ENCODE measurements at places on chromosomes 1 and 21.
A peak's percentile ranks its signal among the peaks of the same experiment; 100 is the strongest.

- no peak for DNase-seq
Measured at GRCh38 chr1:38222891-38223290, 176.3 kb upstream of the POU3F1 start.

- no peak for DNase-seq
Measured at GRCh38 chr1:99306644-99307043, 42.4 kb downstream of the PLPPR4 start.

GRCh38 chr1:43015269-43015668, 56.6 kb upstream of the SLC2A1 start:
- no peak for DNase-seq

GRCh38 chr1:58363585-58363984, 182.9 kb downstream of the OMA1 start:
- no peak for DNase-seq

GRCh38 chr1:205118752-205119151, 3.0 kb downstream of the RBBP5 start:
- DNase-seq = no peak

GRCh38 chr1:207619871-207620542, 24.9 kb upstream of the CR1L start:
- DNase-seq = peak; percentile 11

DNA sequence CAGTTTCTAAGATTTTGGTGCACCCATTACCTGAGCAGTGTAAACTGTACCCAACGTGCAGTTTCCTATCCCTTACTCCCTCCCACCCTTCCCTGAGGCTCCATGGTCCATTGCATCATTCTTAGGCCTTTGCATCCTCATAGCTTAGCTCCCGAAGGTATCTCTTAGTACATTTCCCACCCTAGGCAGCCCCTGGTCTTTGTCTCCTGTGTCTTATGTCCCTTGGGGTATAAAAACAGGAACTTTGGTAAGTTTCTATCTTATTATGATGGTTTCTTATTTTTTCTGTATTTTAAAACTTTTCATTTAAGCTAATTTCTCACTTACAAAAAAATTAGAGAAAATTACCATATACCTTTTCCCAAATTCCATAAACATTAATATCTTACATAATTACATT, 78.1 kb downstream of the URB2 start:
- no peak for DNase-seq

- DNase-seq = no peak
Measured at GRCh38 chr1:151007853-151008243, 401 bp upstream of the PRUNE1 start.

DNA sequence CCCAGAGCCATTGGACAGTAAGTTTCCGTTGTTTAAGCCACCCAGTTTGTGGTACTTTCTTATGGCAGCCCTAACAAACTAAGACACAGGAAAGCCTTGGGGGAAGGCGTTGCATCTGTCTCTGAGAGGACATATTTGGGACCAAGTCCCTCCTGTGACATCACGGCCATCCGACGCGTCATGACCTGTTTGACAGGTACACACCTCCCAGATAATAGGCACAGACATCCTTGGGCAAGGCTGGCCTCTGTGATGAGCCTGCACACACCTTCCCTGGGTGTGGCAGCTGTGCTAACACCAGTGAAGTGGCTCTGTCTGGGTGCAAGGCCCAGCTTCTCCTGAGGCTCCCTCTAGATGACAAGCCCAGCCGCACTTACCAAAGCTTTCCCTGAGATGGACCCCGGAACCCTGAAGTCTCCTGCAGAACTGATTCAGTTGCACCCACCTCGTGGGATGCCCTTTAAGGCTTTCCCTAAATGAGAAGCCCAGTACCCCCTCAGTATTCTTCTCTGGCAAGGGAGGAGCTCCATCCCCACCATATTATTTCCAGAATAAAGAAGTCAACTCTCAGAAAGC, 136.5 kb downstream of the ZSCAN20 start:
- DNase-seq = no peak

GRCh38 chr1:221105578-221105977, 226.3 kb downstream of the HLX start:
- no peak for DNase-seq

DNA sequence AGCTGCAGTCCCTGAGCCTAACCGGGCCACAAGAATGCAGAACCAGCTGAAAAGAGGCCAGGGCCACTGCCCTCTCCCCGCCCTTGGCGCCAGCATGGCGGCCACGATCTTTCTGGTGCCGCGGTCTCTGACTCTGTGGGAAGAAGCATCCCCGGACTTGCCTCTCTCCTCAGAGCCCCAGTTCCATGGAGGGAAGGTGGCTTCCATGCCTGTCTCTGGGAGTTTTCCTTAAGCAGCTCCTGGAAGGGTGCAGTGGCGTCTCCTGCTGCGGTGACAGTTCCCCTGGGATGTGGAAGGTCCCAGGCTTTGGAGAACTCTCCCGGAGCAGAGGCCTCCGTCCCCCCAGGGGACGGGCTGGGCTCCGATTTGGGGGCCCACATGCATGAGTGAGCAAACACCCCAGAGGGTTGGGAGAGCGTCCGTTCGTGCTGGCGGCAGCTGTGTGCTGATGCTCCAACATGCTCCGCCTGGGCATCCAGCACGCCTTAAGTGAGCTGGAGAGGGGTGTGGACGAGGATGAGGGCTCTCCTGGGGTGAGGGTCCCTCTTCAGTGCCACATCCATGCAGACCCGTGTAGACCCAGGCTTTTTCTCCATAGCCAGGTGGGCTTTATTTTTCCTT, 109.8 kb upstream of the COL6A1 start:
- no peak for DNase-seq

DNA sequence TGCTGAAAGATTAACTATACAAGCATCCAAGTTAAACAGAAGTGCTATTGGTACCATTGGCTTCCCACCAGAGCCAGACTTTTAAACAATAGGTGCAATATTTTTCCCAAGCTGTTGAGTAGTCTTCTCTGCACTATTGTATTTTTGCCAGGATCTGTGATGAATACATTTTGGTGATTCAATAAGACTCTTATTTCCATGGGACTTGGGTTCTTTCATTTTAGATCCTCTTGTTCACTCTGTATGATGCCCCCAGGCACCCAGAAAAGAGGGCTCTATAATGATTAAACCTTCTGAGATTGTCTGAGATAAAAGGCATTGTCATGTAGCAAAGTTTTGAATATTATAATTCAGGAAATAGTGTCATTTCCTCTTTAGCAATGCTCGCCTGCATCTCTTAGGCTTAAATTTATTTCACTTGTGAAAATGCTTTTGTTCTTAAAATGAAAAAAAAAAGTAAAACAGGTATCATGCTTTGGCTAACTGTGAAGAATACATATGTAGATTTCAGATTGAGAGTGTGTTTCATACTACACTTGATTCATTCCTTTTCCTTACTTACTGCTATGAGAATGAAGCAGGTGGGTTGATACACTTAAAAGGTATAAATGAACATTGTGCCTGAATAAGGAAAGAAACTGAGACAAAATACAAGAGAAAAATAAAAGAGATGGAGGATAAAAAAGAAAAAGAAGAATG, 275.0 kb downstream of the HMCN1 start:
- no peak for DNase-seq

- DNase-seq = peak; percentile 27
Measured at GRCh38 chr1:87953732-87954344, 625.2 kb downstream of the LMO4 start.

DNA sequence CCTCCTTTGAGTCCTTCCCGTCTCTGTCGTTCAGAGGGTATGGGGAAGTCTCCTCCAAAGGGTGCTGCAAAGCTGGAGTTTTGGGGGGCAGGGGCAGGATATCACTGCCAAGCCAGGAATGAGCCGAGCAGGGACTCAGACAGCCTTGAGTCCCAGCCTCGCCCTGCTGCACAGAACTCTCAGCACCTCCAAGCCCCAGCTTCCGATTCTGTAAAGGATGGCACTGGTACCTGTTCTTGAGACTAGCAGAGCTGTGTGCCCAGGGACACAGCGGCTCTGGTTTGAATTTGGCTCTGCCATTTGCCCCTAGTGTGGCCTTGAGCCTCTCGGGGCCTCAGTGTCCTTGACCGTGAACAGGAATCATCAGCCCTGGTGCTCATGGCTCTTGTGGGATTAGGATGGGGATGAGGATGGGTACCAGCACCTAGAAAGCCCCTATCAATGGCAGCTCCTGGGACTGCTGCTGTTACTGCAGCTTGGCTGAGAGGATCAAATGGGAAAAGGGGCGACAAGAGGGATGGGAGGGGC, 1.5 kb upstream of the FBLIM1 start:
- no peak for DNase-seq

DNA sequence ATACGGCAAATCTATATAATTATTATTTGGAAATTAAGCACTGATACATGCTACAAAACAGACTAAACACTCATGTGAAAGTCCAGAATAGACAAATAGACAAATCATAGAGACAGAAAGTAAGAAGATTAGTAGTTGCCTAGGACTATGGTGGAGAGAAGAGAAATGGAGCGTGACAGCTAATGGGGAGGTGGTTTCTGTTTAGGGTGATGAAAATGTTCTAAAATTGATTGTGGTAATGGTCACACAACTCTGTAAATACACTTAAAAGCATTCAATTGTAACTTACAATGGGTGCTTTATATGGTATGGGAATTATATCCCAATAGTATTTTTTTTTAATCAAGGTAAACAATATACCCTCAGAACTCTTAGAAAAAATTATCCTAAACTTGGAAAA, 20.4 kb upstream of the ITLN2 start:
- no peak for DNase-seq

DNA sequence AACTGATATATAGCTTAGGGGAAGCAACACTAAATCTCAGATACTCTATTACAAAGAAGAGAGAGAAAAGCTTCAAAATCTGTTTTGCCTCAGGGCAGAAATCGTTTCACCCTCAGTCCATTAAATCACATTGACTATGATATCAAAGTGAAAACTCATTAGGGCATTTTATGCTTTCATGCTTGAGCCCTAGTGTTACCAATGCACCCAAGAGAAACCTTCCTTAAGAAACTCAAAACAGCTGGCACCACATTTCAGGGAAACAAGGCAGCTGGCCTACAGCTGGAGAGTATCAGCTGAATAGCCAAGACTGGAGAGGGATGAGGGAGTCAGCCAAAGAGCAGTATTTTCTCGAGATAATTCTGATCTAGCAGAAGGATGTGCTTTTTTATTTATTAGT, 14.9 kb downstream of the COLGALT2 start:
- DNase-seq = no peak

DNA sequence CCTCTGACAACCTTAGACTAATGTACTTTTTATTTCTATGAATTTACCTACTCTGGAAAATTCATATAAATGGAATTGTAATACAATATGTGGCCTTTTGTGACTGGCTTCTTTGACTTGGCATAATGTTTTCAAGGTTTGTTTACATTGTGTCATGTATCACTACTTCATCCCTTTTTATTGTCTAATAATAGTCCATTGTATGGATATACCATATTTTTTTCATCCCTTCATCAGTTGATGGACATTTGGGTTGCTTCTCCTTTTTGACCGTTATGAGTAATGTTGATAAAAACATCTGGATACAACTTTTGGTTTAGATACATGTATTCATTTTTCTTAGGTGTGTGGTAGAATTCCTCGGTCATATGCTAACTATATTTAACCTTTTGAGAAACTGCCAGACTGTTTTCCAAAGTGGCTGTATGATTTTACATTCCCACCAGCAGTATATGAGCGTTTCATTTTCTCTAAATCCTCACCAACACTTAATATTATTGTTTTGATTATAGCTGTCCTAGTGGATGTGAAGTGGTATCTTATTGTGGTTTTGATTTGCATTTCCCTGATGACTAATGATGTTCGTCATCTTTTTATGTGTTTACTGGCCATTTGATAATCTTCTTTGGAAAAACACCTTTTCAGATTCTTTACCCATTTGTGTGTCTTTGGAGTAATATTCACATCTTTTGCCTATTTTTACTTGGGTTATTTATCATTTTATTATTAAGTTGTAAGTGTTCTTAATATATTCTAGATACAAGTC, 3.5 kb downstream of the RO60 start:
- DNase-seq = no peak

- peak; percentile 54 for DNase-seq
Measured at GRCh38 chr1:241424480-241424971, 67.5 kb upstream of the RGS7 start.

DNA sequence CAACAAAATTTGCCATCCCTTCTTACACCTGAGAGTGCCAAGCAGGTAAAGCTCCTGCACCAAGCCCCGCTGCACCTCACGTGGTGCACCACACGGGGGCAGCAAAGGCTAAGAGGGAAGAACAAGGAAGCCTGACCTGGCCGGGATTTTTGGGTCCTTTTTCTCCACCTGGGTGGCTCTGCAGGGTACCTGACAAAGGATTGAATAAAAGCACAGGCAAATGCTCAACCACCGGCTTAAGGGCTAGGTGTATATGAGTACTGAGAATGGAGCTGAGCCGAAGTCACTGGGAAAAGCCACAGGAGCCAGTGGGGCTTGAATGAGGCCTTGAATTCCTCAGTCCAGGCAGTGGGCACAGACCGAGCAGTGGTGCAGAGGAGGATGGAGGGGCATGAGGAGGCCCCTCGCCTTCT, 36.4 kb downstream of the ZNF697 start:
- peak; percentile 52 for DNase-seq

GRCh38 chr1:223150443-223150842, 7.4 kb upstream of the TLR5 start:
- no peak for DNase-seq

DNA sequence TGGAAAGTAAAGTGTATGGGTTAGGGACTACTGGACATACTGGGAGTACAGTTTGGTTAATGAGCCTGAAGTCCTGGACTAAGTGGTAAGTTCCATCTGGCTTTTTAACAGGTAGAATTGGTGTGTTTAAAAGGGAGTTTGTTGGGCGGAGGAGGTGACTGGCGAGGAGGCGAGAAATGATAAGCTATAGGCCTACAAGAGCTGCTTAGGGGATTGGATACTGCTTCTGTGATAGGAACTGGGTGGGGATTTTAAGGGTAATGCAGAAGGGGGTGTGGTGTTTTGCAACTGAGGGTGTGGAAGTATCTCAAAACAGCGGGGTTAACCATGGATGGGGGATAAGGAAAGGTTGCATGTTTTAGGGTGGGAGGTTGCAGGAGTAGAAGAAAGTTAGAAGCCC, 3.5 kb downstream of the ERVH48-1 start:
- no peak for DNase-seq

GRCh38 chr1:93399781-93400180, 48.1 kb upstream of the FNBP1L start:
- DNase-seq = no peak

GRCh38 chr1:175062339-175062738, 5.3 kb upstream of the TNN start:
- no peak for DNase-seq

- no peak for DNase-seq
Measured at GRCh38 chr1:10213186-10213705, 2.9 kb downstream of the KIF1B start.

GRCh38 chr1:107963008-107963407, 2.0 kb downstream of the VAV3 start:
- no peak for DNase-seq

- DNase-seq = no peak
Measured at GRCh38 chr21:45516671-45517151, 25.5 kb downstream of the SLC19A1 start.

DNA sequence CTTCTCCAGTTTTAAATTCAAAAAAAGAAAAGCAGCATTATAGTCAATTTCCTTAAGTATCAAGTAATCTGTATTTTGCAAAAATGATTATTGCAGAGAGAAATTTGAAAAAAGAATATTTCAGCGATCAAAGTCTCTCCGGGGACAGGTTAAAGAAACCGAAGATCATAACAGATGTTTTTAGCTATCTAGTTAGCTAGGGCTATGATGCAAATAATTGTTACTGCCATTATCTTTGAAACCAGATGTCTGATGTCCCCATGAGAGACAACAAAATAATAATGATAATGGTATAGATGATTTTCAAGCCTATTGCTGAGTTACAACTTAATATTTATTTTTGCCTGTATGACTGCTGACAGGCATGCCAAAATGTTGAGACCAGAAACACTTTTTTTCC, 1326.0 kb downstream of the PLA2G4A start:
- DNase-seq = no peak

Data from G401 (cell line).